ENCODE measurements at places on chromosomes 3 and 15. TPM values are rescaled to one million over a fixed set of nuclear protein-coding genes. Genes with fewer than 3 reads are reported as not detected.

GRCh38 chr3:120661106-120661905 lies 20.7 kb downstream of the HGD start:
- no peak for DNase-seq

DNA sequence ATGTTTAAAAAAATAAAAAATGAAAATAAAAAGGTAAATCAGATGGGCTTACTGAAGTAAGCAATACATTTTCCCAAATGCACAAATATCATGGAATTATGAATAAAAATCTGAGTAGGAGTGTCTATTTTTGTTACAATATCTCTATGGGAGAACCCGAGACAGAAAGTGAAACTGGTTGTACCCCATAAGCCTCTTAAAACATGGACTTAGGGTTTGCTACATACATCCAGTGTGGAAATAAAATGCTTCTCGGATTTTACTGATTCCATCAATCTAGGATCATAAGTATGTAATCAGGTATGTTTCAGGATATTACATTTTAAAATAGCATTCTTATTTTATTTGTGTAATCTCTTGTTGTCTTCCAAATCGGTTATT lies 177.8 kb upstream of the CDIN1 start:
- DNase-seq = peak; percentile 65

DNA sequence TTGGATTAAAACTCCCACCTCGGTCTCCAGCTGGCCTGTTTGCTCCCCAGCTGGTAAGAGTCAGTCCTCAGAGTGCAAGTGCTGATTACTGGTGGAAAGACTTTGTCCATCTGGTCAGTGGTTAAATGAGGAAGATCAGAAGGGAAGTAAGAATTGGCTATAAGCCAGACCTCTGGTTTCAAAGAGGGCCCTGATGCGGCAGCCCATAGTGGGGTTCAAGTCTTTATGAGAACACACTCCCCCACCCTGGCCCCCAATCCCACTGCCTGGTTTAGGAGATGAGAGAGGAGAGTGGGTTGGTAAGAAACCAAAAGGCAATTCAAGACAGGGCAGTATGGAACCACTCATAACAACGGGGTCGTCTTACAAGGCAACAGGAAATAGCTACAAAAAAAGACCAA lies 65.0 kb downstream of the FRMD4B start:
- DNase-seq = peak; percentile 46

GRCh38 chr3:126317029-126317996 lies 39.9 kb downstream of the KLF15 start:
- DNase-seq = no peak

DNA sequence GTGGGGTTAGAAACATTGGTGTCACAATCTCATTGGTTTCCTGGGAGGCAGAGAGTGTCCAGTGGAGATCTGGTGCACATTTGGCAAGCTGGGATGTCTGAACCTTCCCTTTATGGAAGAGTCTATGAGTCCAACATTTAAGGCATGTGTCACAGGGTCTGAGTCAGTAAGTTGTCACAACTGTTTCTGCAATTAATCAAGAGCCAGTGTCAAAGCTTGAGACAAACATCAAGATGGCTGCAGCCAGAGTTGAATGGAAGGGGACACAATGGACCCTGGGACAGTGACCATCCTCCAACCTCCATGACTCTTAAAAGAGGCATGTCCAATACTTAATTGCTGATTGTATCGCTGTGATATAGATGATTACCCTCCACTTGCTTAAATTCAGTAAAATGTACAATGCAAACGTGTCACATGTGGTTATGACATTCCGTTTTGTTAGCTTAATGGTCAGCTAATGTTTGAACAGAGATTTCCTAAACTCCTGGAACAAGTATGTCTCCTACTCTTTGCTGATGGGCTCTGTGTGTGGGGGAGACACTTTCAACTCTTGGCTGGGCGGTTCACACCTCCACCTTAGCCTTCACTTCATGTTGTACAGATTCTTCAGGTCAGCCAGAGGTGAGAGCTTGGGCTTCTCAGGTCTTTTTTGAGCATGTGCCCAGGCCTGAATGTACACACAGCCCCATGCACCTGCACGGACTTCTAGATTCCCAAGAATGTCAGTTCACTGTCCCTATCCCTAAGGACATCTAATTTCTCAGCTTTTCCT lies 79.9 kb upstream of the PRR23E start:
- DNase-seq = no peak

GRCh38 chr15:41180206-41180789 lies 50.3 kb downstream of the EXD1 start:
- no peak for DNase-seq

- DNase-seq = no peak
Measured at GRCh38 chr3:43073836-43074220, 32.1 kb downstream of the POMGNT2 start.

GRCh38 chr15:52733088-52733487 lies 53.9 kb upstream of the ATOSA start:
- peak; percentile 70 for DNase-seq

DNA sequence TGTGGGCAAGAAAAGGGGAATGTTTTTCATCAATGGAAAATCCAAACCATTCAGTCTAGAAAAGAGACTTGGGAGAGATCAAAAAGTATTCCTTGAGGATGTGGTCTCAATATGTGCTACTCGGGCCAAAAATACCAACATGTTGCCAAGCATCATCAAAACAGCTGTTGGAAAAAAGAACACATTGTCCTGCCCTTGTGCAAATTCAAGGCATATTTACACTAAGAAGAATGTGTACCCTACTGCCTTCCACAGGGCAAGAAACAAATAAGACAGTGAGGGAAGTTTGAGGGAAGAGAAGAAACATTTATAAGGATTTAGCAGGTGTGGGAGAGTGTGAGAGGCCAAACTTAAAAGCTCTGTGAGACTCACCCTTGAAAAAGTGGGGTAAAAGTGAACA lies 252.1 kb downstream of the NTRK3 start:
- no peak for DNase-seq

- no peak for DNase-seq
Measured at GRCh38 chr3:153621953-153622352, 459.9 kb downstream of the RAP2B start.

GRCh38 chr15:29270169-29270955 lies 740 bp upstream of the NSMCE3 start:
- DNase-seq = peak; percentile 38

- DNase-seq = peak; percentile 98
Measured at GRCh38 chr15:72237029-72237852, 6.3 kb upstream of the PKM start.

DNA sequence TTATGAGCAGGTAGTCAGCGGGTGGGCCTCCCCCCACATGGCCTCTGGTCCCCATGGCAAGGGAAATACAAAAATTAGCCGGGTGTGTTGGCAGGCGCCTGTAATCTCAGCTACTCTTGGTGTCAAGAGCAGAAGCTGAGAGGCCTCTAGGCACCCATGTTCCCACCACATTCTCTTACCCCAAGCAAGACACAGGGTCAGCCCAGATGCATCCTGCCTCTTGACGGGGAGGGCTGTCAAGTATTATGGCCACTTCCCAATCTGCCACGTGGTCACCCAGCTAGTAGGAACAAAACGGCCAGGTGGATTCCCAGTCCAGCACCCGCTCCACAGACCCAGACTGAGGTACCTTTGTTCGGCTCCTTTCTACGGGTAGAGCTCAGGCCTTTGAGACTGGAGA lies 16.2 kb upstream of the SLC6A6 start:
- no peak for DNase-seq

GRCh38 chr15:50911621-50912020 lies 3.1 kb downstream of the AP4E1 start:
- no peak for DNase-seq

GRCh38 chr3:11774296-11774877 lies 72.3 kb downstream of the TAMM41 start:
- DNase-seq = peak; percentile 62

- DNase-seq = no peak
Measured at GRCh38 chr3:45002720-45003119, 23.4 kb upstream of the CLEC3B start.

DNA sequence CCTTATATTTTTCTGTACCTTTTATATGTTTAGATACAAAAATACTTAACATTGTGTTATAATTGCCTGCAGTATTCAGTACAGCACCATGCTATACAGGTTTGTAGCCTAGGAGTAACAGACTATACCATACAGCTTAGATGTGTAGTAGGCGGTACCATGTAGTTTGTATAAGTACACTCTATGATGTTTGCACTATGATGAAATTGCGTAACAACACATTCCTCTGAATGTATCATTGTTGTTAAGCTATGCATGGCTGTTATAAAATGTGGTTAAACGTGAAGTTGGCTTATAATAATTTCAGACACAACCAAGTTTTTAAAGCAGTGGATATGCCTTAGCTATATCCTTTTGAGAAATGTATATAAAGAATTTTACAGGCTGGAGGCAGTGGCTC lies 328.3 kb downstream of the PLCL2 start:
- peak; percentile 34 for DNase-seq

GRCh38 chr15:72116731-72117485 lies 1.0 kb downstream of the MYO9A start:
- peak; percentile 47 for DNase-seq

DNA sequence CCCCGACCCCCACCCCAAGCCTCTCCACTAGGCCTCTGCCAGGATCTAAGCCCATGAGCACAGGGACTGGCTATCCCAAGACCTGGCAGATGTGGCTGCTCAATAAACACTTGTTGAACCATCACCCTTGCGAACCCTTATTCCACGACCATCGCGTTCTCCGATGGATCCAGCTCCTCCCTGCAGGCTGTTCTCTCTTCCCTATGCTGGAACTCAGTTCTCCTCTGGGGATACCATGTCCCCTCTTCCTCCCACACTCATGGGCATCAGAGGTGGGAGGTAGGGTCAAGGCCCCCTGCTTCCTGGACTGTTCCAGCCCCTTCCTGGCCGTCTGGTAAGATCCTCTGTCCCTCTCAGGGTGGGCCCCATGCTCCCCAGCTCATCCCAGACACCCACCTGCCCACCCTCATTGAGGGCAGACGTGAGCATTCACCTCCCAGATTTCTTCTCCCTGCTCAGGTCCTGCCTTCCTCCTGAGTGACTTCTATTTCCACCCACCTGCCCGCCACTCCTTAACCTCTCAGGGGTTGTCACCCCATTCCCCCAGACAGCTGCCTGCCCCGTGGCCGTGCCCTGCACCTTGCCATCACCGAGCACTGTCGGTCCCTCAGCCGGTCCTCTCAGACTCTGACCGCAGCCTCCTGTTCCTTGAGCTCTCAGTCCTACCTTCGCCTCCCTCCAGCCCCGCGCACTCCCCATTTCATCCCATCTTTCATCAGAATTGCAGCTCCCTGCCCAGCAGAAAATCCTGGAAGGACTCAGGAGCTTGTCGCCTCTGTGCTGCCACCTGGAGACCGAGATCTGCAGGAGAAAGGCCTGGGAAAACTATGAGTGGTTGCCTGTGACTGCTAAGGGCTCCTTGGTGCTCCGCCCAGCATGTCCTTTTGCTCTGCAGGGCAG lies 42.0 kb downstream of the PML start:
- peak; percentile 75 for DNase-seq

DNA sequence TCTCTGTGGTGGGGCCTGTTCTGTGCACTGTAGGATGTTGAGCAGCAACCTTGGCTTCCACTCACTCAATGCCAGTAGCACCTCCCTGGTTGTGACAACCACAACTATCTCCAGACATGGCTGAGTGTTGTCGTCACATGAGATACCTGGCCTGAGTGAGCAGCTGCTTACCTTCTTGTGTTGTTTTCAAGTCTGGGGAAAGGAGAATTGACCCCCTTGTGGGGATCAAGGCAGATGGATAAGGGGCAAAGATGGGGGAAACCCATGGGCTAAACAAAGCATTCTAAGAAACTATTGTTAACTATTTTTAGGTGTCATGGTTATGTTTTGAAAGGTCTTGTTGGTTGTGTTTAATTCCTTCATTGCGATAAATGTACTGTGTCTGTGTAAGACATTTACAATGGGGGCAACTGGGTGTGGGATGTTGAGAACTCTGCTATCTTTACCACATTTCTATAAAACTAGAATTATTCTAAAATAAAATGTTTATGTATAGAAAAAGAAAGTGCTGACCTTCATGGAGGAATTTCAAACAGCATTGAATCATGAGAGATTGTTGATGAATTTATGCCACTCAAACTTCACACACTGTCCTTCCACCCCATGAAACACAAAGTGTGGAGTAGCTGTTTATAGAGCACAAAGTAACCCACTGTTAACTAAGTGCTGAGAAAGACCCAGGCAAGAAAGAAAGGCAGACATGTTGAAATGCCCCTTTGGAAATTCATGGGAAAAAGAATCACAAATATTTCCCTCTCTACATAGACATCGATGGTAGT lies 48.4 kb upstream of the SPTSSB start:
- no peak for DNase-seq

- DNase-seq = no peak
Measured at GRCh38 chr3:42762046-42762724, 10.9 kb downstream of the CCDC13 start.

- no peak for DNase-seq
Measured at GRCh38 chr3:156551261-156551660, 3.7 kb downstream of the SSR3 start.

DNA sequence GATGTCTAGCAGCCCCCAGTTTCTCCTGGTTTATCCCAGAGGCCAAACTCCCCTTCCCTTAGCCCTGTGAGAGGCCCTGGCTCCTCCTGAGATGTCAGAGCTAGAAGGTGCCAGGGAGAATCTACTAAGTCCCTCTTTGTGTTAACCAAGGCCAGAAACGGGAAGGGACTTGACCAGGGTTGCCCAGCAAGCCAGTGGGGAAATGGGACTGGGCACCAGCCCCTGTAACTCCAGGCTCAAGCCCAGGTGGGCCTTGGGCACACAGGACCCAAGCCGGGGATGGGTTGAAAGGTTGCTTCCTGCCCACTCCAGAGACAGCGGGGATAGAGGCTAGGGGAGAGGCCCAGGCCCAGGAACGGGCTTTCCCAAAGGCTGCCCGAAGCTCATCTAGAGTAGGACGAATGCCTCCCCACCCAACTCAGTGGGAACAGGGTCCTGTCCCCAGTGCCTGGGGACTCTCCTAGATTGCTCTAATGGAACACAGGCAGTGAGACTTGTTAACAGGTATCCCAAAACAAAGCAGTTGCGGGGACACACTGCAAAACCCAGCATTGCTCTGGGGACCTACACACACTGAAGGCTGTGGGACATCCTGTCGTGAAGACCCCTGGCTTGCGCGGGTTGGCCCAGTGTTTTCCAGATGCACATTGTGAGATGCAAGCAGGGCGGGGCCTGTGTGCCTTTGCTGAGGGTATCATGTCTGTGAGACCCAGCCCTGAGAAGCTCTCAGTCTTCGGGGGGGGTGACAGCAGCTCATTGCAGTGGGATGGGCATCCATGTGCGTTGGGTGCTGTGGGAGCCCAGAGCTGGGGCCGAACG lies 12.9 kb upstream of the TXNRD3 start:
- no peak for DNase-seq

- no peak for DNase-seq
Measured at GRCh38 chr15:48020166-48020565, 100.6 kb upstream of the SLC24A5 start.

- no peak for DNase-seq
Measured at GRCh38 chr3:65846936-65847335, 191.8 kb downstream of the MAGI1 start.

GRCh38 chr3:174198199-174198598 lies 660.9 kb upstream of the NAALADL2 start:
- peak; percentile 17 for DNase-seq

Gene IGSF10
- 0.97 TPM for total RNA-seq

Gene MYLK
- 807 TPM for total RNA-seq

Gene ZBED2
- total RNA-seq = not detected

Gene FGF7
- total RNA-seq = 369 TPM

Gene NPAP1
- total RNA-seq = not detected

Gene CHD2
- 102 TPM for total RNA-seq

Gene EBLN2
- total RNA-seq = 8.6 TPM

Gene STXBP5L
- under 0.01 TPM for total RNA-seq

Gene TMOD2
- total RNA-seq = 5.2 TPM

Gene PRRT3
- 3.2 TPM for total RNA-seq

Gene C3orf20
- total RNA-seq = not detected

Gene CGNL1
- 0.43 TPM for total RNA-seq

Gene ARPIN
- total RNA-seq = 16.1 TPM

Gene SUCLG2
- total RNA-seq = 45.8 TPM

Gene FBXO22
- total RNA-seq = 26.1 TPM

Gene XCR1
- total RNA-seq = not detected

Gene SPRED1
- total RNA-seq = 55.7 TPM

Measured in fibroblast of villous mesenchyme (primary cell).